ENCODE measurements at places on chromosomes 4 and X. TPM values are rescaled to one million over a fixed set of nuclear protein-coding genes. Genes with fewer than 3 reads are reported as not detected.

The TMEM144 gene
- 0.06 TPM for polyA plus RNA-seq

The XAGE1B gene
- not detected for polyA plus RNA-seq

The CSAG1 gene
- not detected for polyA plus RNA-seq

The TMEM47 gene
- not detected for polyA plus RNA-seq

The ELOVL6 gene
- polyA plus RNA-seq = 0.10 TPM

The FGF16 gene
- polyA plus RNA-seq = not detected

The CASK gene
- 17.4 TPM for polyA plus RNA-seq

The PHOX2B gene
- polyA plus RNA-seq = not detected

The WDR17 gene
- polyA plus RNA-seq = 1.4 TPM

The HTN3 gene
- polyA plus RNA-seq = not detected

The HSFX2 gene
- polyA plus RNA-seq = 1.6 TPM

The KLHL4 gene
- polyA plus RNA-seq = not detected

The GAGE2A gene
- polyA plus RNA-seq = not detected

The UGT2B17 gene
- 0.26 TPM for polyA plus RNA-seq

The NWD2 gene
- polyA plus RNA-seq = not detected
